ENCODE measurements at places on chromosomes 5 and 9.
A peak's percentile ranks its signal among the peaks of the same experiment; 100 is the strongest.

DNA sequence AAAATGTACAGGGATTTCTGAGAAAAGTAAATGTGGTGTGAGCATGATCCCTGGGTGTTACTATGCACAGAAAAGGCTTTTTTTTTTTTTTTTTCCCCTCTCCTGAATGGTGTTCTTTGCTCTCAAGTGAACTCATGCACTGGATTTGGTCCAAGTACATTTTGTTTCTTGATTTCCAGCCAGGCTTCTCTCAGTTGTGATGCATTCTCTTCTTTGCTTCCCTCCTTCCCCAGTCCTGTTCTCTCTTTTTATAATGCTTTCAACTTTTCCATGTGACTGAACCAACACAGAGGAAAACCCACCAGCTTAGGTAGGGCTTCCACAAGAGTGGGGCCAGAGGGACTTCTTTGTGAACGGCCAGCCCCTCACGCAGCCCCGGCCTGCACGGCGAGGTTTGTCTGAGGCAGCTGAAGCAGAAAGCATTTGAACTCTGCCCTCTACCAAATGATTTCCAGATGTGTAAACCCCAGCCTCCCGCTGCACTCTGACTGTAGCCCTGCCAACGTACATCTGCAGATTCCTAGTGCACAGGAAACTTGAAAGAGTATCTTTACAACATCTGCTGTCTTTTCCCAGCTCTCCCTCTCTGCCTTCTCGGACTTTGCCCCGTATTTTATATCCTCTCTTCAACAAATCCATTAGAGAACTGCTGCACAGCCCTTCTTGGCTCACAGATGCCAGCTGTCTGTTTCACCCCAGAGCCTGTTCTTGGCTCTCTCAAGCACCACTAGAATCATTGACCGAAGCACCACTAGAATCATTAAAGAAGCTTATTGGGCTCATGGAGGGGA lies 71.8 kb upstream of the CD180 start:
- no peak for DNase-seq

- DNase-seq, result no peak
Observed at GRCh38 chr5:172411484-172412072, 42.7 kb downstream of the SH3PXD2B start.

- DNase-seq, result no peak
Observed at GRCh38 chr5:62631909-62632580, 53.4 kb downstream of the LRRC70 start.

GRCh38 chr5:101643794-101644193 lies 652.3 kb downstream of the SLCO4C1 start:
- no peak for DNase-seq

- no peak for DNase-seq
Observed at GRCh38 chr5:40365342-40366330, 314.1 kb upstream of the PTGER4 start.

DNA sequence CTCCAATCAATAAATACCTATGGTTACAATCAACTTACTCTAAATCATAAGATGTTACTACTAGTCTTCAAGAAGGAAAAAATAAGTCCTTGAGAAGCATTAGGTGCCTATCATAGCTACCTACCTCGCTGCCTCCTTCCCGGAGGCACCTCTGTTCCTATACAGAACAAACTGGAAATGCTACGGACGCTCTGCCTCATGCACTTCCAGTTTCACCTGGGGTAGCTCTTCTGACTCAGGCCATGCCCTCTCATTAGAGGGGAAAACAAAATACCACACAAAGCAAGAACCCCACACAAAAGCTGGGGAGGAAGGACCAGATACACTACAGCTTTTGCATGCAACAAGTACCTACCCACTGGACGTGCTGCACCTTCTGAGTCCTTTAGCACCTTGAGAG lies 12.4 kb downstream of the SPRY4 start:
- no peak for DNase-seq

DNA sequence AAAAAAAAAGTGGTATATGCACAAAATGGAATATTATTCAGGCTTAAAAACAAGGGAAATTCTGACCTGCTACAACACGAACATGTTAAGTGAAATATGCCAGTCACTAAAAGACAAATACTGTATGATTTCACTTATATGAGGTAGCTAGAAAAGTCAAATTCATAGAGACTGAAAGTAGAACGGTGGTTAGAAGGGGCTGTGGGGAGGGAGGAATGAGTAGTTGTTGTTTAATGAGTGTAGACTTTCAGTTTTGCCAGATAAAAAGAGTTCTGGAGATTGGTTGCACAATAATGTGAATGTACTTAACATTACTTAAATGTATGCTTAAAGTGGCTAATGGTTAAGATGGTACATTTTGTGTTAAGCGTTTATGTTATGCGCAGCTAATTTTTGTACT lies 79.5 kb upstream of the IL12B start:
- DNase-seq, result peak; percentile 13

GRCh38 chr5:136169218-136169617 lies 23.7 kb downstream of the SMIM32 start:
- no peak for DNase-seq

GRCh38 chr5:132389585-132390286 lies 20.2 kb downstream of the SLC22A5 start:
- no peak for DNase-seq

DNA sequence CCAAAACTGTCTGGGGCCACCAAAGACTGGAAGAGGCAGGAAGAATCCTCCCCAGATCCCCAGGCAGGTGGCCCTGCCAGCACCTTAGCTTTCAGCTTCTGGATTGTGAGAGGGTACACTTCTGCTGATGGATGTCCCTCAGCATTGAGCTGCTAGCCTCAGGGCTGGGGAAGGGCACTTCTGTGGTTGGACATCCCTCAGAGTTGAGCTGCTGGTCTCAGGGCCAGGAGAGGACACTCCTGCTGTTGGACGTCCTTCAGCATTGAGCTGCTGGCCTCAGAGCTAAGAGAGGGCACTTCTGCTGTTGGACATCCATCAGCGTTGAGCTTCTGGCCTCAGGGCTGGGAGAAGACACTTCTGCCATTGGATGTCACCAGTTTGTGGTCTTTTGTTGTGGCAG lies 83.8 kb upstream of the FCN1 start:
- DNase-seq, result no peak

DNA sequence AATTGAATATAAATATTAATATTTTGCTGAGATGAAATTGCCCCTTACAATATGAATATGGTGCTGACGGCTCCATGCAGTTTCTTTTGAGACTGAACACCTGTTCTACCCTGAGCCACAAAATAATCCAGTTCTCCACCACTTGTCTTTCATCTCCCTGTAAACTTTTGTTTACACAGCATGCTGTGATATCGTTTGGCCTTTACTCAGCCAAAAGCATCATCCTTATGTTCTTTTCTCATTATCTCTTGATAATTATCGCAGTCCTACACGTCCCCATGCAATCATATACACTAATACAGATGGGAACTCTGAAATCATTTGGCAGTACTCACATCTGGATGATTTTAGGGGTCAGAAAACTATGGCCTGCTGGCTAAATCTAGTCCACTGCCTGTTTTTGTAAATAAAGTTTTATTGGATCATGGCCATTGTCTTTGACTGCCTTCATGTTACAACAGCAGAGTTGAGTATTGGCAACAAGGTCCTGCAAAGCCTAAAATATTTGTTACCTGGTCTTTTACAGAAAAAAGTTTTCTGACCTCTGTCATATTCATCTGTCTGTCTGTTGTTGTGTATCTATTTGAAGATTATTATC lies 53.3 kb downstream of the AOPEP start:
- no peak for DNase-seq

DNA sequence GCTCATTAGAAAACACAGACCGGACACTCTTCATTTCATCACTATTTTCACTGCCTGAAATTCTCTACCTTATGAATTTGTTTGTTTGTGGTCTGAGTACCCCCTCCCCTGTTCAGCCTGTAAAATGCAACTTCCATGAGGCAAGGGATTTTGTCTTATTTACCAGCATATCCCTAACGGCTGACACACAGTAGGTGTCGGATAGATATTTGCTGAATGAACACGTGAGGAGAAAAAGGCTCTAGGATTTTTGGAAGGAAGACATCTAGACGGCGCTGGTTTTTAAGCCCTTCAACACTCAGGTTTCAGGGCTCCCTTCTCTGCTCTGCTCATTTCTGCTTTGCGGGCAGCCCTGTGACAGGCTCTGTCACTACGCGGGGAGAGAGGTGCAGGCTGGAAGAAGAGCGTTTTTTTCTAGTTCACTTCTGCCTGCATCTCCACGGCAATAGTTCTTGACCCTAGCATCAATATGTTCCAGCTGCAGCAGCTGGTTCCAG lies 41.0 kb downstream of the KCNMB1 start:
- DNase-seq, result no peak

- no peak for DNase-seq
Observed at GRCh38 chr9:37515620-37516258, 30.0 kb downstream of the POLR1E start.

DNA sequence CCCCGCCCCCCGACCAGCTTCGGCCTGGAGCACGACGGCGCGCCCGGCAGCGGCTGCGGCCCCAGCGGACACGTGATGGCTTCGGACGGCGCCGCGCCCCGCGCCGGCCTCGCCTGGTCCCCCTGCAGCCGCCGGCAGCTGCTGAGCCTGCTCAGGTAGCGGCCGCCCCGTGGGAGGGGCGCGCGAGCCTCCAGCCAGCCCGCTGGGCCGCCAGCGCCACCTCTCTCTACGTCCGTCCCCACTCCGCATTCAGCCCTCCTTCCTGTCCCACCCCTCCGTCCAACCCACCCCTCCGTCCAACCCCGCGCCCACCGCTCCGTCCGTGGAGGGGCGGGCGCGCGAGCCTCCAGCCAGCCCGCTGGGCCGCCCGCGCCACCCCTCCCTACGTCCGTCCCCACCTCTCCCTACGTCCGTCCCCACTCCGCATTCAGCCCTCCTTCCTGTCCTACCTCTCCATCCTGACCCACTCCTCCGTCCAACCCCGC lies 6.5 kb downstream of the ADAMTS13 start:
- DNase-seq, result no peak
